Smooth muscle cell of the pulmonary artery (primary cell): ENCODE measurements at places on chromosomes 2 and 18. TPM values are rescaled to one million over a fixed set of nuclear protein-coding genes. Genes with fewer than 3 reads are reported as not detected.

Gene RUFY4
- not detected in 2 replicates for total RNA-seq

Gene KCNIP3
- 0.65 and 2.0 TPM in 2 replicates for total RNA-seq

Gene GKN1
- not detected in 2 replicates for total RNA-seq

Gene SNORC
- total RNA-seq: 0.65 and 1.6 TPM in 2 replicates

Gene MARCHF7
- 108 and 113 TPM in 2 replicates for total RNA-seq

Gene GEN1
- total RNA-seq: 5.2 and 6.1 TPM in 2 replicates

Gene PDCD1
- total RNA-seq: not detected in 2 replicates

Gene COL3A1
- total RNA-seq: 3,551 and 6,679 TPM in 2 replicates

Gene COLEC11
- 0.50 and 1.4 TPM in 2 replicates for total RNA-seq

Gene RIT2
- not detected in 2 replicates for total RNA-seq

Gene TMEM182
- 3.6 and 3.7 TPM in 2 replicates for total RNA-seq

Gene CLEC4F
- not detected in 2 replicates for total RNA-seq

Gene RNF149
- total RNA-seq: 48.2 and 57.4 TPM in 2 replicates

Gene SATB2
- total RNA-seq: 9.8 and 11.7 TPM in 2 replicates

Gene CNRIP1
- total RNA-seq: 20.5 and 21.6 TPM in 2 replicates
